ENCODE measurements at places on chromosomes 3 and 15.
A peak's percentile ranks its signal among the peaks of the same experiment; 100 is the strongest.

DNA sequence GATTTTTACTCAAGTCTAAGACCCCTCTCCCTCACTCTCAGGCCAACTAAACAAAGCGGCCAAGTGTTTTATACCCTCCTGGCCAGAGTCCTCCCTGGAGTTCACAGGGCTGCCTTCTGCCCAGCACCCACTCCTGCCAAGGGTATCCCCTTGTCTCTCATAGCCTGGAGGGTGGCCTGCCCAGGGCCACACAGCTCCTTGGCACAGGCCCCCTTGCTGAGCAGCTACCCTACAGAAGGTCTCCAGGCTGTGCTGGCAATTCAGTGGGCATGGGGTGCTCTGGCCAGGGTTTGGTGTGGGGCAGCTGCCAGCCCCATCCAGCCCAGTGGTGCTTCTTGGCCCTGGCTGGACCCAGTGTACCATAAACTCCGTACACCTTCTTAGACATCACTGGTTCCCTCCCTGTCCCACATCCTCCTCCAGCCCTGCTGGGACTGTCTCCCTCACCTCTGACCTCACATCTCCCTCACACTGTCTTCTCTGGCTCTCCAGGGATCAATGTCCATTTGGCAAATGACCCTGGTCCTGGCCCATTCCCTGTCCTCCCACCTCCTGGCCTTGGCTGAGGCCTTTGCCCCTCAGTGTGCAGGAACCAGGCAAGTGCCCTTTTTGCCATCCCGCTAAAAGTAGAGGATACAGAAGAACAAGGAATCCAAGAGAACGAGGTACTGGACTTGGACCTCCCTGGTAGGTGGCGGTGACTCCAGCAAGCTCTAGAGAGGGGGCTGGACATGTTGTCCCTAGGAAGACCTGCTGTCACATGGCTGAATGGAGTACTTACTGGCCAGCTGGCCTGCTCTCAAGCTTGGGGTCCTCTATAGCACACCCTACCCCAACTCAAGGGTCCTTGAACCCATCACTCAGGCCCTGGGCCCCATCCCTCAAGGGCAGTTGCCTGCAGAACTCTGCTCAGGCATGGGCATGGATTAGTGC, 50.0 kb upstream of the TRPM1 start:
- no peak for DNase-seq

DNA sequence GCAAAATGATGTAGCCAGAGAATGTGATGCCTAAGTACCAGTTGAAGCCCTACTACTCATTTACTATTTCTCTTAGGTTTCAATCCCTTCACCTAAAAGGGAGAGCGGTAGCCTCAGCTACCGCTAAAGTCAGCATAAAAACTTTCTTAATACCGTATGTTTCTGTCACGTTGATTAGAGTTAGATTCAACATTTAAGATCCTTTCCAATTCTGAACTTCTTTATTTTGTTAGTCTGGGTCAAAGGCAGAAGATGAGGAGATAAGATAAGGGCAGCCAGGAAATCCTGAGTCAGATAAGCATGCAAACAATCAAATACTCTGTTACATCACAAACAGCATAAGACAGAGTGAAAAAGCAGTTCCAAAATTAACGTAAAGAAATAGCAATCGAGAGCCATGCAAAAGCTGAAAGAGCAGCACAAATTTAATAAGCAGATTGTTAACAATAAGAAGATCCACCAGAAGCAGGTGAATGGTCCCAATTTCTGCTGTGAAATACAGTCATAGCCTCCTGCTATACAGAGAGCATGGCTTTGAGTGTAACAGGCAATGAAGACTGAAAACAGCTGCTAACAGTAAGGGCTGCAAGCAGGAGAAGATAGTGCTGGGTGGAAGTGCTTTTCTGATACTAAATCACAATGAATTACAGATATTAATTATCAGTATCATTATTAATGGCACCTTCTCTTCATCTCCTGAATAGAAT, 3.0 kb downstream of the TMEM207 start:
- DNase-seq = no peak

DNA sequence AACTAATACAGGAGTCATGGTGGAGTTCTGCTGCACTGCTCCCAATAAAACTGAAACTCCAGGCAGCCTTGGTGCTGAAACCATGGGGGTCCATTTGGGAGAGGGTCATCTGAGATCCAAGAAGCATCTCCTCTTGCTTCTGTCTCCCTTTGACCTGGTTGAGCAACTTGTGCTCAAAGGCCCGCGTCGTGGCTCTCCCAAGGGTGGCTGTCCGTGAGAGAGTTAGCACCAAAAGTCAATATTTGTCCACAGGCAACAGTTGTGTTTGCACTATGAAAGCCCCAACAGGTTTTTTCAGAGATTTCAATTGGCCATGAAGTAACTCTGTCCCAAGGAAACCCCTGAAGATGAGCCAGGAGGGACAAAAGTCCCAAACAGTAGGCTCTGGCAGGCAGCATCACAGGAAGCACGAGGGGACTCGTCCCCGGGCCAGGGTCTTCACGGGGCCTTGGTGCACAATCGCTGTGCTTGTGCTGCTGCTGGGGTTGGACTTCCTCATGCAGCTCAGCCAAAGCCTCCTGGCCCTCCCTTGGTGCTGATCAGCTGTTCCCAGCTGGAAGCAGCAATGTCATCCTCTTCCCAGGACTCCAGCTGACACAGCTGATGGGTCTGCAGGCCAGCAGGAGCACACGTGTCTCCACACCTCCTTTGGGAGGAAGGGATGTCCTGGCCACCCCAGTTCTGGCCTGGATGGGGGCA, 39.4 kb upstream of the WNT5A start:
- no peak for DNase-seq

GRCh38 chr3:69739204-69740102, at the start of gene MITF:
Gene MITF, plus strand, starts transcription at chr3:69739464. Its CDS starts 134 bp downstream, at chr3:69739598.
- DNase-seq = peak; percentile 84

- peak; percentile 92 for DNase-seq
These were observed 10.7 kb downstream of the GCNT3 start for GRCh38 chr15:59622289-59622688.

DNA sequence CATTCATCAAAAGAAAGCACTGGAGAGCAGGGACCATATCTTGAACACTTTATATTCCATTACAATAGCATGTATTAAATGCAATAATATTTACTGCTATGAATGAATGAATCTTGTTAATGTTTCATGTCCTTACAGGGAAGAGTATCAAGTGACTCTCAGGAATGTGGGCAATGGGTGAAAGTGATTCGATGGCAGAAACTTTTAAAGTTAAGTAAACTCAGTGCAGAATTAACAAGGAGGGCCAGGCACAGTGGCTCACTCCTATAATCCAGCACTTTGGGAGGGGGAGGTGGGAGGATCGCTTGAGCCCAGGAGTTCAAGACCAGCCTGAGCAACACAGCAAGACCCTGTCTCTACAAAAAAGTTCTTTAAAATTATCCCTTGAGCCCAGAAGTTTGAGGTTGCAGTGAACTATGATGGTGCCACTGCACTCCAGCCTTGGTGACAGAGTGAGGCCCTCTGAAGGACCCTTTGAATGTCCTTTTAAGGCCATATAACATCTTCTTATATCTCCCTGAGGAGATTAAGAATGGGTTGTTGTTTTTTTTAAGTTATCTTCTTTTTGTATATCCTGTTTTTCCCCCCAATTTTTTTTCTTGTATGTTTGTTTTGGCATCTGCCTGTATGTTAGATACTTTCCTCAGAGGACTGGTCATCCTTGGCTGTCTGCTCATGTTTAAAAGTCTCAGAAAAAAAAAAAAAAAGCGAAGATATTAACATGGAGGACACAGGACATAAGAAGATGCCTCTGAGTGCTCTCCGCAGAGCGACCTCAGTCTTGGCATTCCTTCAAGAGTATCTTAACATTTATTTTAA, 9.6 kb upstream of the FSIP1 start:
- DNase-seq = no peak

- DNase-seq = no peak
These were observed 3.0 kb downstream of the DUOXA1 start for GRCh38 chr15:45126535-45127158.

GRCh38 chr3:123571264-123571972, 13.4 kb downstream of the HACD2 start:
- DNase-seq = no peak
